ENCODE measurements at places on chromosomes 6 and 20.

DNA sequence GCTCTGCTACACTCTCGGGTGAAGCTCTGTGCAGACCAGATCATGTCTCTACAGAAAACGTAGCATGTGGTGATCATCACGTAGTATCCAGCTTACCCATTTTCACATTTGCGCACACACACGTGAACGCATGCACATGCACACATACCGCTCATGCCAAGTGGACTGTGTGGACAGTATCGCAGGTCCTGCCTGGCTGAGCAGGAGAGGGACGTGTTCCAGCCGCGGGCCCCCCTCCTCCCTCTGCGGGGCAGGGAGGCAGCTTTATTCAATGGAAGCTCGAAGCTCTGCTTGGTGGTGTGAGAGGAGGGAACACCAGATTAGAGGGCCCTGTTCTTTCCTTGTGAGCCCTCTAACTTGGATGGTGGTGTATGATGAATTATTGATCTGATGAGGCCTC lies 51.1 kb downstream of the CDH26 start:
- DNase-seq, result no peak

- DNase-seq, result no peak
These were observed 124.5 kb upstream of the GJE1 start for GRCh38 chr6:142008016-142008735.

DNA sequence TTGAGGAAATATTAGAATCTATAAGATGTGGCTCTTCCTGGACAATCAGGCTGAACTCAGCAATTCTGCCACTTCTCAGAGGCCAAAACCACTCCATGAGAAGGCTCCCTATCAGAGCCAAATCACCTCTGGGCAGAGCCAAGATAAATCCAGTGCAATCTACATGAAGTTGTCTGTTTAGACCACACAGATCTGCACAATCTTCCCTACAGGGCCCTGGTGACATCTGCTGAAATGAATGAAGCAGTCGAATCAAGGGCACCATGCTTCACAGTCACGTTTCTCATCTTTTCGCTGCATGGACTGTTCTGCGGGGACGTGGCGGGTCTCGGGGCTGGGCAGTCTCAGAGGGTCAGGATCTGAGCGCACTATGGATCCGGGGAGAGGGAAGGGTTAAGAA lies 60.1 kb upstream of the CD93 start:
- no peak for DNase-seq

GRCh38 chr6:4008324-4009047 lies 70.5 kb downstream of the FAM217A start:
- no peak for DNase-seq

GRCh38 chr6:136771306-136771705 lies 21.0 kb downstream of the MAP3K5 start:
- DNase-seq, result no peak

- no peak for DNase-seq
These were observed 79.1 kb downstream of the TMEM242 start for GRCh38 chr6:157244175-157244574.

- no peak for DNase-seq
These were observed 65.6 kb downstream of the CDC5L start for GRCh38 chr6:44453146-44453545.

DNA sequence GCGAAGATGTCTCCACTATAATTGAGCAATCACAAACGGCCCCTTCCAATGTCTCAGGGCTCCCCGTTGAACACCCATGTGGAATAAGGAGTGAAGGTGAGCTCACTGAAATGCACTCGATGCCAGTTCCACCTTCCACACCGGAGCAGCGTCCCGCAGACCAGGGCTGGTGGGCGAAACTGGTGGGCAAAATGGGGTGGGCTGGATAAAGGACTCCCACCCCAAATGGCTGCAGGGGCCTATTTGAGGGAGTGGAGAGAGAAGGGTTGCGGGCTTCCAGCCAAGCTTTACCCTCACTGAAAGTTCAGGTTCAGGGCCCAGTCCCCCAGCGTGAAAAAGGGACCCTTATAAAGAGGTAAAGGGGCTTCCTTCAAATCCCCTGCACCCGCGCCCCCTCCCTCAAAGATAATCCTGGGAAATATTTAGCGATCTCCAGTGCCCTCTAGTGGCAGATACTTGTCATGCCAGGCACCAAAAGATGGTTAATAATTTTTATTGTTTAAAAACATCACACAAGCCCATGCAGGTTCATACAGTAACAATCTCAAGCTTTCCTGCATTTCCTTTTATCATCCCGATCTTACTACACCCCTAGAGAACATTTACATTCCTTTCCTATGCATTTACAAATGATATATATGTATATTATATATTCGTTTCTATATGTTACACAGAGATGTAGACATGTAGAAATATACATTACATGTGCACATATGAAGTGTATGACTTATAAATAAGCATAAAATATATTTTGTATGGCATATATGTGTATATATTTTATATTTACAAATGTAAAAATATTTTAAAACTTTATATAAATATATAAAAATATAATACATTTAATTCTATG lies 58.2 kb upstream of the NKX2-2 start:
- no peak for DNase-seq

DNA sequence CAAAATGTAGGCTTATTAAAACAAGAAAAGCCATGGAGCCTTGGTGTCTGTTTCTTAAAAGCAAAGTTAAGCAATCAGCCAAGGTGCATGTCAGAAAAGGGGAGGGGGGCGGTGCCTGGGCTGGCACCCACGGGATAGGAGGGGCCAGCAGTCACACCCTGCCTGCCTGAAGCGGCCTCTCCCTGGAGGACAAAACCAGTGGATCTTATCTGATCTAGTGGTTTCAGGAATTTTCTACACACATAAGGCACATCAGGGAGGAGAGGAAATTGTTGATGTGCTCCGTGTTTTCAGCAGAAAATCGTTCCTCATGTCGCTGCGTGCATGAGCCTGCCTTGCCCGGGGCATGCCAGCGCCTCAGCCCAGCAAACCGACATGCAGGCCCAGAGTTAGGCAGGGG lies 276.4 kb downstream of the TAF4 start:
- DNase-seq, result no peak

DNA sequence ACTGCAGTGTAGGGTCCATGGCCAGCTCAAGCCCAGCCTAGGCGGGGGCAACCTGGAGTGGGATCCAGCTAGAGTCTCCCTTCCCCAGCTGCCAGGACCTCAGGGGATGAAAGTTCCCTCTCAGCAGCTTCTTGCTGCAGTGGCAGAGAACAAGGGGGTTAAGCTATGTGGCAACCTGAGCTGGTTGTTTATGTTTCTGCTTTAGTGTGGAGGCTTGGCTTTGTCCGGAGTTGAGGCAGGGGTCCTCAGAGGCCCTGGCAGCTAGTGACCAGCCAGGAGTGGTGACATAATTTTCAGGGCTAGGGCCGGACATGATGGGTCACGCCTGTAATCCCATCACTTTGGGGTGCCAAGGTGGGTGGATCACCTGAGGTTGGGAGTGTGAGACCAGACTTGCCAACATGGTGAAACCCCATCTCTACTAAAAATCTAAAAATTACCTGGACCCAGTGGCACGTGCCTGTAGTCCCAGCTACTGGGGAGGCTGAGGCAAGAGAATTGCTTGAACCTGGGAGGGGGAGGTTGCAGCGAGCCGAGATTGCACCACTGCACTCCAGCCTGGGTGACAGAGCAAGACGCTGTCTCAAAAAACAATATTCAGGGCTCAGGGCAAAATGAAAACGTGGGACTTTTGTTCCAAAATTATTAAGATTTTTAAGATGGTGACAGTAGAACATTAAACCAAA lies 8.5 kb upstream of the PCIF1 start:
- no peak for DNase-seq

DNA sequence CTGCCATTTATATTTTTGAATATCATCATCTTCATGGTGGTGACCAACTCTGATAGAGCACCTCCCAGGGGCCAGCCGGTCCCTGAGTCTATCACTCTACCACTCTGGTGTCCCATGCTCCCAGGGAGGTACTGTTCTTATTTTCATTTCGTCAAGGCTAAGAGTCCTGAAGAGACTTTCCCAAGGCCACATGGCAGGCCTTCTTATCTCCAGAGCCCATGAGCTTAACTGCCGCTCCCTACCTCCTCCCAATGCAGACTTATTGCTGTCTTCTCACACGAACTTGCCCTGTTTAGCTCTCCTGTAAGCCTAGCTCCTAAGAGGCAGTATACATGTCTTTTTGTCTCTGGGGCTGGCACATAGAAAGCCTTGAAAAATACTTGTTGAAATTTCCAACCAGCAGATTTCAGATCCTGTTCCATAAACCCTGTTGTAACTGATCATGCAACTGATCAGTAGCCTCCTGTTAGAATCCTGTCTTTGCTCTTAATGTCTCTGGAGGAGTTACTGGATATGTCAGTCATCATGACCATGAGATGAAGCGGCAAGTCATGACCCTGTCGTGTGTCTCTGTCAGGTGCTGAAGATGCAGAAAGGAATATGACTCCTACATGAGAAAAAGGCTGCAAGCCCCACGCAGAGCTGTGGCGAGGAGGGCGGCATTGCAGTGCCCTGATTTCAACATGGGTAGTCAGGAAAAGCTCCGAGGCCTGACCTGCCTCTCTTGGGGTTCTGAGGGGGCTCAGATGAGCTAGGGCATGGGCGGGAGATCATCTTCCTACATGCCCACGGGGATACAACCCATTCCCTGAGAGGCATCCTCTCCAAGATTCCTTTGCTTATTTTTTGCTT lies 60.0 kb downstream of the TTI1 start:
- DNase-seq, result no peak

DNA sequence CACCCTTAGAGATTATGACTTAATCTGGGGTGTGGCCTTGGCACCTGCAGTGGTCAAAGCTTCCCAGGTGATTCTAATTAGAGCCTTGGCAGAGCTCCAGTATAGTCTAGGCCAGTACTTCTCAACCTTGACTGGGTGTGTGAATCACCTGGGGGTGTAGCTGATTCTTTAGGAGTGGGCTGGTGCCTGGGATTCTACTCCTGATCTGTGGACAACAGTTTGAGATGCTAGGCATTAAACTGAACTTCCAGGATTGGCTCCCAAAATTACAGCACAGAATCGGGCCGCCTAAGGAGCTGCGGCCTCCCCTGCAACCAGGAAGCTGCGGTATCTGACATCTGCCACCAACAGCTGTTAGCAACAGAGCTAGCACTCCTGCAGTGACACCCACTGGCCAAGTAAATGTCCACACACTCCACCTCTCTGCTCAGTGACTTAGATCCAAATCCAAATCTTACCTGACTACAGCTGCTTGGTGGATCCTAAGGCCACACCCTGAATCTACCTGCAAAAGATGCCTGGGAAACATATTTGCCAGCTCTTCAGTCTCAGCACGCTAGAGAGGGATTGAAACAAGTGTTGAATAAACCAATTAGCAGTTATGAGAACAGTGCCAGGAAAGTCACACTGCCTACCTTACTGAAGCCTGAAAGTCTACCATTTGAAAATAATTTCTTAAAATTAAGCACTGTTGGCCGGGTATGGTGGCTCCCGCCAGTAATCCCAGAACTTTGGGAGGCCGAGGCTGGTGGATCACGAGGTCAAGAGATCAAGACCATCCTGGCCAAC lies 126.7 kb downstream of the UNC5CL start:
- peak; percentile 48 for DNase-seq

- DNase-seq, result no peak
These were observed 310.0 kb downstream of the ZNF217 start for GRCh38 chr20:53283597-53283996.

DNA sequence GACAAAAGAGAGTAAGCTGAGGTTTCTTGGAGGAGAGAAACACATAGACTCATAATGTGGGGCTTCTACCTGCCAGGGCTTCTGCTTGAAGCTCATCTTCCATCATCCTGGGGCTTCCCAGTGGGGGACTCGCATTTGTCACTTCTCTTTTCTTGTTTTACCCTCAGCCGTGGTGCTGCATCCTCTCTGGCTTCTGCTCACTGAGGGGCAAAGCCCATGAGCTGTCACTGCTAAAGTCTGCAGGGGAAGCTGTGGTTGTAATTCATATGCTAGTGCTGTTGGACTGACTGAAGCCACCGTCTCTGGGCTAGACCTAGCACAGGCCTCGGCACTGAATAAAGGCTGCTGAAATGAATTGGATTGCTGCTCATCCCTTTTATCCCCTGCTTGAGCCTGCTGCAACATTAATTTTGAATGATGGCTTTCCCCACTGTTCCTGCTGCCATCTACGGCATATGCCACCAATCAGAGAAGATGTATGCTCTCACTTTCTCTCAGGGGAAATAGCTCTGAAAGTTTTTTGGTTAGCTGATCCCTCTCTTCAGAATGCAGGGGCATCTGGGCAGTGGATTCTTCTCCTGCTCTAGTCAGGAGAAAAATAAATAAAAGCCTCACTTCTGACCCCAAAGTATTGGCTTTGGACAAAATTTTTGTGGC lies 568.4 kb upstream of the MAP3K7 start:
- no peak for DNase-seq

DNA sequence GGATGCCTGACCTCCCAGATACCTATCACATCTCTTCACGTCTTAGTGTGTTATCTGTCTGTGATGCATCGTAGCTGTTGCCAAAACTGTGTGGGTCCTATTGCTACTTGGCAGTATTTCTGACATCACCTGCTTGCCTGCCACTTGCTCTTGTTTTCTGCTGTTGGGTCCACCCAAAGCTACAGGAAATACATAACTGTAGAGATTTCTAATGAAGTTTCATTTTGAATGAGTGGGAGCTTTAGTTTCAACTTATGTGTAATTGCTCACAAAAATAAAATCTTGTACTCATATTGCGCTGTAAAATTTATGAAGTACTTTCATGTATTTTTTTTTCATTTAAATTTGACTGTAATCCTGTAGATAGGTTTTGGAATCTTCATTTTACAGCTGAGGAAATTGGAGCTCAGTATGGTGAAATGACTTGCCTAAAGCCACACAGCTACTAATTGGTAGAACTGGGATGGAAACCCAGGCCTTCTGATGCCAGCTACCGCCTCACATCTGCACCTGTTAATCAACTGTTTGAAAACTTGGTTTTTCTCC lies 113.6 kb upstream of the MAN1A1 start:
- no peak for DNase-seq

DNA sequence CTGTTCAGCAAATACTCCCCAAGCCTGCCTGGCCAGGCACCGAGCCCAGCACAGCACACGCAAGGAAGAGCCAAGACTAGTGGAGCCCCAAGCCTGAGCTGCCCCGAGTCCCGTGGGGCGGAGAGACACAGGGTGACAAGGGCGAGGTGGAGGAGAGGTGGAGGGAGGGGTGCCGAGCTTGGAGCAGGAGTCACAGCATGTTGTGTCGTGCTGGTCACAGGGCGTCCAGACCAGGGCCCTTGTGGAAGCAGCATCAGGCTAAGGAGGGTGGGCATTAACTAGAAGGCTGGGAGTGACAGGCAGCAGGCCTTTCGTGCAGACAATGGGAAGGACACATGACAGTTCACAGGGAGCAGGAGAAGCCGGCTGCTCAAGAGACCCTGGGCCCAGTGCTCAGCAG lies 391.6 kb downstream of the TAF4 start:
- DNase-seq, result no peak

- no peak for DNase-seq
These were observed 16.0 kb downstream of the AKAP12 start for GRCh38 chr6:151255811-151256210.

DNA sequence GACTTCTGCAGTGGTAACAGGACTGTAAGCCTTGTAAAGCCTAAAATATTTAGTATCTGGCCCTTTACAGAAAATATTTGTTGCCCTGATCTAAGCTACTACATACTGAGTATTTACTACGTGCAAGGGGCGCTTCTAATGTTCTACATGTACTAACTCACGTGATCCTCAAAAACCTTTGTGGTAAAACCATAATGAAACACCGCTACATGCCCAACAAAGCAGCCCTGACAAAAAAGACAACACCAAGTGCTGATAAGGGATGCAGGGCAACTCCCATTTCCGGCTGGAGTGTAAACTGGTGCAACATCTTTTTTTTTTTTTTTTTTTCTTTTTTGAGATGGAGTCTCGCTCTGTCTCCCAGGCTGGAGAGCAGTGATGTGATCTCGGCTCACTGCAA lies 85.0 kb downstream of the SULF2 start:
- no peak for DNase-seq

GRCh38 chr6:9504191-9504590 lies 910.7 kb downstream of the TFAP2A start:
- peak; percentile 48 for DNase-seq
